Panc1 (cell line): ENCODE measurements at places on chromosomes 11 and 22.

- DNase-seq, result no peak
These were observed 4.6 kb upstream of the KCNJ5 start for GRCh38 chr11:128886406-128887124.

- DNase-seq, result no peak
These were observed 5.8 kb downstream of the ARL14EP start for GRCh38 chr11:30328681-30329080.

DNA sequence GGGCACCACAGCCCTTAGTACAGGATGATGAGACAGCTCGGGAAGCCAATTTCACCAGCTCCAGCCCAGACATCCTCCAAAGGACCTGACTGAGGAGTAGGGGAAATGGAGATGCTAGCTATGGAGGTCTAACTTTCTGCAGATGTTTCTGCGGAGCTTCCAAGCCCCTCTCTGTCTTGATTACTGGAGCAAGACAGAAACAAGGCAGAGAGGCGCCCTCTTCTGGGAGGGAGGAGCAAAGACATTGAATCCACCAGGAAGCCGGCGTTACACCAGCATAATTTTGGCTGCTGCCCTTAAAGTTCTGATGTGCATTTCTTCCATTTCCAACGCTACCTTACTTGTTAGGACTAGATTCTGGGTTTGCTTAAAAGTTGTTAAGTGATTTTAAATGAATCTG lies 107.3 kb upstream of the HSD17B12 start:
- no peak for DNase-seq

DNA sequence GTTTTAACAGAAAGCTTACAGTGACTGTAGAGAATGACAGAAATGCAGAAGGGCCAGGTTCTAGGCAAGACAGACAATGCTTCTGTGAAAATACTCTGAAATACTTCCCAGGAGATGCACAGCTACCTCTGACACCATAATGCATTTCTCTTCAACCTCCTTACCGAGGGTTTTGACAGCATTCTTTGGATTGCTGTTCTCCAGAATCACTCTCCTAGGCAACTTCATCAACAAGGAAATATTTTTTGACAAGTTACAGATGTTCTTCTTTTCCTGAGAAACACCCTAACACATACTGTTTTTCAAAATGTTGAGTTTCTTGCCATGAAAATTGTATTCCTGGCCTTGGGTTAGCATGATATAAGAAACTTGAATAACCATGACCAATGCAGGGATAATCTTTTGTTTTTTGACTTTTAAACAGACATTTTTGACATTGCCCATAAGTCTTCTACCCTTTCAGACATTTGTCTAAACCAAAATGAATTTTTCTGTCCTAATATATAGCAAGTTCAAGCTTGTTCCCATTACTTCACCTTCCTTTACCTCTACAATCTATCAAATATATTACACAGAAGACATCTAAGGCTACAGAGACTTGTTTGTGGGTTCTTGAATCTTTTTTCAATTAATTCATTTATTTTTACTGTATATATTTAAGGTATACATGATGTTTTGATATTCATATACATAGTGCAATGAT lies 108.1 kb downstream of the CCDC34 start:
- DNase-seq, result no peak

DNA sequence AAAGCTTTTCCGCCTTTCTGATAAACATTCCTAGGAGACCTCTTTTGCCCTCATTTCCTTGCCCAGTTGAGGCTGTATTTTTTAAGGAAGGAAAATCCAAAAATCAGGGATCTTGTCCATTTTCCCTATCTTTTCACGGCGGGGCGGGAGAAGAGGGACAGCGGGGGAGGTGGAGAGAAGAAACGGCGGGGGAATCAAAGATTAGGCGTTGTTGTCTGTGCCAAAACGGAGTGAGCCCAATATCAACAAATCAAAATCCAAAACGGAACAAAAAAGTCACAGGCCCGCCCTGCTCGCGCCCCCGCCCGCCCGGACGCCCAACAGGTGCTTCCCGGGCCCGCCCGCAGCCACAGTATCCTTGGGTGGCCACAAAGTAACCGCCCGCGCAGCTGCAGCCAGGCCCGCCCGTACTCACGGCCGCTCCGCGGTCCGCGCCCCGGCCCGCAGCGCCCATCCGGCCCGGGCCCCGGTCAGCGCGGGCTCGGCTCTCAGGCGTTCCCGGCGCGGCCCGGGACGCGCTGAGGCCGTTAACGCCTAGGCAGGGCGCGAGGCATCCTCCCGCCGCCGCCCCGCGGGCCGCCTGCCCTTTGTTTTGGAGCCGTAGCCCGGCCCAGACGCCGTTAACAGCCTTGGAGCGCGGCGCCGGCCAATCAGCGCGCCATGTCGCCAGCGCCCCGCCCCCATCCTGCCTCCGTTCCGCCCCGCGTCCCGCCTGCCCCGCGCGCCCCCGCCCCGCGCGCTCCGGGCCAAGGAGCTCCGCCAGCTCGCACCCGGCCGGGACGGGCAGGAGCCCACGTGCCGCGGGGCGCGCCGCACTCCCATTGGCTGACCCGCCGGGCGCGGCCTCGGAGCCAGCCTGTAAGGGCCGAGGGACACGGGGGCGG lies at the start of gene YPEL1:
YPEL1 (minus strand) TSS at position 595 of the 884 bp plus-strand sequence. CDS start 25,050 bp downstream, outside the sequence.
- no peak for DNase-seq

GRCh38 chr11:7671347-7672215 lies 1.7 kb downstream of the CYB5R2 start:
- no peak for DNase-seq

GRCh38 chr11:118530180-118530682 lies 761 bp upstream of the TMEM25 start:
- no peak for DNase-seq

DNA sequence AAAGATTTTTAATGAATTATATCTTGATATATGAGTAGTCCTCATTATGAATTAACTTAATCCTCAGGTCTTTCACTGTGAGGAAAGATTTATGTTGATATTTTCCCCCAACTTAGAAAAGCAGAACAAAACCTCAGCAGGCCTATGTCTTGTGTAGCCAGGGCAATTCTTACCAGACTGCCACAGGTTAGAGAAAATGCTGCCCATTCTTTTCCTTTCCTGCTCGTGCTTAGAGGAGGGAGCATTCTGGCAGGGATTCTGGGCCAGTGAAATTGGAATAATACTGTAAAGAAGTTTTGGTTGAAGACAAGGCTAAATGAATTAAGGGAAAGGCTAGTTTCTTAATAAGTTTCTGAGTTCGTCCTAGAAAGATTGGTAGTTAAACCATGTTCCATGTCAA lies 56.6 kb downstream of the ZNRF3 start:
- no peak for DNase-seq

DNA sequence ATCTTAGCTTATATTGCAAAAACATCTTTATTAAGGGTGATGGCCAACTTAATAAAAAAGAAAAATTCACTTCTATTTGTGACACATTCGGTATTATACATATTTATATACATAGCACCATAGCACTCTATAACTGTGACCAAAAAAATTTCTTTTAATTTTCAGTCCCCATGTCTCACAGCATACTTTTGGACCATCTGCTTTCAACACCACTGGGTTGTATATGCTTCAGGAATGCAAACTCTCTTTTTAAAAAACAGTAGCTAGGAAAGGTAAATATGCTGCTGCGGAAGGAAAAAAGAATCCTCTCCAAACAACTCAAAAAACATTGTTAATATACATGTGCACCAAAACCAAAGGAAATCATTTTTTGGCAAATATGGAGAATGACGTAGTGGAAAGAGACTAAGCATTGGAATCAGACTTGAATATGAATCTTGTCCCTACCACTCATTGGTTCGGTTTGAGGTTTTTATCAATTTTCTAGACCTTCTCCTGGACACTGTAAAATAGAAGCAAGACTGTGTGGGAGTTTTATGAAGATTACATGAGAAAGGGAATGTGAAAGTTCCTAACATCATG lies 227.9 kb downstream of the BLID start:
- no peak for DNase-seq
